Esophagus squamous epithelium (tissue), 5 donors: ENCODE measurements at places on chromosomes 5 and 9. TPM values are rescaled to one million over a fixed set of nuclear protein-coding genes. Genes with fewer than 3 reads are reported as not detected.
A peak's percentile ranks its signal among the peaks of the same experiment; 100 is the strongest.

The SCGB3A2 gene
- total RNA-seq, result not detected

The COL23A1 gene
- not detected for total RNA-seq

The PWWP2A gene
- total RNA-seq, result 18.1 TPM

The PCDHA2 gene
- not detected for total RNA-seq

The PCDHGB1 gene
- total RNA-seq, result 0.29 TPM

The RNF224 gene
- total RNA-seq, result 5.2 TPM

GRCh38 chr5:178664141-178664540, 37.3 kb upstream of the CLK4 start:
- no peak overlapping the region for H3K4me3 ChIP-seq
- no peaks in the 10 kb centered on the region for H3K36me3 ChIP-seq
- no peaks in the 10 kb centered on the region for H3K4me1 ChIP-seq
- no peak for DNase-seq
- H3K27ac ChIP-seq, result no peak overlapping the region

DNA sequence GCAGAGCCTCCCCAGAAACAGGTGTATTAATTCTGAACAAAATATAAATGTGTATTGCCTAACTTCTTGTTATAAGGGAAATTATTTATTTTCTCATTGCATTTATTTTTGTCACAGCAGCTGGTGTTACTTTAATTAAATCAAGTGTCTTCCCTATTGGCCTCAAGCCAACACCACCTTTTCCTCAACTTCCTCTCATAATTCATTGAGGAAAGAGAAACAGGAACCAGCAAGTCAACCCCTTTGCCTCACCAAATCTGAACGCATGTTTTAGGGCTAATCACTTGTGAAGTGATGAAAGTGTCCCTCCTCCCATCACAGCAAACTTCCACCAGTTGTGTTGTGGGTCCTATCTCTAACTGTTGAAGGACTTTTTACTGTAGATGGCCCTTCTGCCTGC, 73.1 kb downstream of the DIRAS2 start:
- no peaks in the 10 kb centered on the region for H3K4me1 ChIP-seq
- H3K4me3 ChIP-seq, result no peak overlapping the region
- DNase-seq, result no peak
- no peaks in the 10 kb centered on the region for H3K36me3 ChIP-seq
- H3K27me3 ChIP-seq, result no peaks in the 10 kb centered on the region
- no peak overlapping the region for H3K27ac ChIP-seq

DNA sequence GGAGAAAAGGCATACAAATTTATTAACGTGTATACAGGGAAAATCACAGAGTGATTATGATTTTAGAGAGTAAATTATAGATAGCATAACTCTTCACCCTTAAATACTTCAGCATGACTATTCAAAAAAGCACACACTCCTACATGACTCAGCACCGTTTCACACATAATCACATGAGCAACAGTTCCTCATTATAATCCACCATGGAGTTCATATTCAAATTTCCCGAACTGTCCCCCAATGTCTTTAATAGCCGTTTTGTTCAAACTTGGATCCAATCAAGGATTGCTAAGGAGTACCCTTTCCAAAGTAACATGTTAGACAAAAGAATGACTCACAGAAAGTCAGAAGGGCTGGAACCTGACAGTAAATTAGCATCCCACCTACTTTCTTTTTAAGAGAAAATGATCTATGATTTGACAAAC, 32.1 kb downstream of the RAPGEF1 start:
- no peaks in the 10 kb centered on the region for H3K27me3 ChIP-seq
- peak overlapping the region; percentile 79 for H3K27ac ChIP-seq
- no peaks in the 10 kb centered on the region for H3K36me3 ChIP-seq
- peaks cover 98% of the 10 kb centered on the region for H3K4me1 ChIP-seq

- no peaks in the 10 kb centered on the region for H3K36me3 ChIP-seq
Measured at GRCh38 chr5:161105525-161105924, 253.5 kb upstream of the ATP10B start.

GRCh38 chr5:71832812-71833715, 114.0 kb downstream of the CARTPT start:
- H3K27ac ChIP-seq, result no peak overlapping the region
- DNase-seq, result no peak
- no peak overlapping the region for H3K4me3 ChIP-seq
- H3K4me1 ChIP-seq, result no peaks in the 10 kb centered on the region

- DNase-seq, result no peak
- peaks cover 5% of the 10 kb centered on the region for H3K27me3 ChIP-seq
- no peaks in the 10 kb centered on the region for H3K36me3 ChIP-seq
- no peak overlapping the region for H3K4me3 ChIP-seq
- no peak overlapping the region for H3K27ac ChIP-seq
Measured at GRCh38 chr5:50958852-50959457, 292.5 kb downstream of the PARP8 start.

GRCh38 chr5:55304584-55304983, 2.9 kb downstream of the DHX29 start:
- H3K27me3 ChIP-seq, result no peaks in the 10 kb centered on the region
- peaks cover 54% of the 10 kb centered on the region for H3K4me1 ChIP-seq
- no peak for DNase-seq
- H3K27ac ChIP-seq, result no peak overlapping the region
- H3K4me3 ChIP-seq, result no peak overlapping the region

DNA sequence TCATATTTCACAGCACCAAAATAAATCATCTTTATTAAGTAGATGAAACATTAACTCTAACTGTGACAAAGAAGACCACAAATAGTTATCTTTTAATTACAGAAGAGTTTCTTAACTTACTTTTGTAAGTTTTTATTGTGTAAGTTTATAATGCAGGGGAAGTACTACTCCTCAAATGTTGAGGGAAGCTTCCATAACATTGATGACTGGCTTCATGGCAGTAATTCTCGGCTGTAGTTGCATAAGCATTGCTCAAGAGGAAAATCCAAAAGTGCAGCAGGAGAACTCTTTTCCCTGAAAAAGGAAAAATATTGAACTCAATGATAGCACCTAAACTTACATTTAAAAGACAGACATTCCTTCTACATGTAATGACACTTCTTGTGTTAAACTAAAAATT, 4.6 kb downstream of the TSLP start:
- no peak overlapping the region for H3K4me3 ChIP-seq
- H3K27ac ChIP-seq, result peak overlapping the region; percentile 40
- no peak for DNase-seq
- no peaks in the 10 kb centered on the region for H3K36me3 ChIP-seq
- peaks cover 36% of the 10 kb centered on the region for H3K4me1 ChIP-seq

DNA sequence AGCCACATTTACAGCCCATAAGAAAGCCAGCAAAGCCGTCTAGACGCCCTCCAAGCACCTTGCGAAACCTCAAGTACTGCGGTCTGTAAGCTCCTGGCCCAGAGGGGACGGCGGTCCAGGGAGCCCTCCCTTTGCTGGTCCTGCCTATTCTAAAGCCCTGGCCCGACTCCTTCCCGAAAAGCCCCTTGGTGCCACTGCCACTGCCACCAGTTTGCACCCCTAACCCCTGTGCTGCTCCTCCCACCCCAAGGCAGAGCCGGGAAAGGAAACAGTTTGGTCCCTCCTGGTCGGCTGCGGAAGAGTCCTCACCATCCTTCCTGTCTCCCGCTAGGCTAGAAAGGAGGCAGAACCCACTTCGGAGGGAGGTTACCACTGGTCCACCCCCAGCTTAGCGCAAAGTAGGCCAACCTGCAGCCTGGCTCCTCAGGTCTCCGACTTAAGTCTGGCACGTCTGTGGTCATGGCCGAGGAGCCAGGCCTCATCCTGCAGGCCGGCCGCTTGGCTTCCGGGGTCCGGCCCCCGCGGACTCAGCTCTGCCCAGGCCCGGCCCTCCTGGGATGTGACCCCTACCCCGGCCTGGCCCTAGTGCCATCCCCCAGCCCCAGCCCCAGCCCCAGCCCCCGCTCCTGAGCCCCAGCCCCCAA, 916 bp downstream of the TOR1A start:
- peak overlapping the region; percentile 97 for H3K4me3 ChIP-seq
- H3K27ac ChIP-seq, result peak overlapping the region; percentile 90
- no peak for DNase-seq
- H3K4me1 ChIP-seq, result peaks cover 12% of the 10 kb centered on the region
- no peaks in the 10 kb centered on the region for H3K27me3 ChIP-seq

DNA sequence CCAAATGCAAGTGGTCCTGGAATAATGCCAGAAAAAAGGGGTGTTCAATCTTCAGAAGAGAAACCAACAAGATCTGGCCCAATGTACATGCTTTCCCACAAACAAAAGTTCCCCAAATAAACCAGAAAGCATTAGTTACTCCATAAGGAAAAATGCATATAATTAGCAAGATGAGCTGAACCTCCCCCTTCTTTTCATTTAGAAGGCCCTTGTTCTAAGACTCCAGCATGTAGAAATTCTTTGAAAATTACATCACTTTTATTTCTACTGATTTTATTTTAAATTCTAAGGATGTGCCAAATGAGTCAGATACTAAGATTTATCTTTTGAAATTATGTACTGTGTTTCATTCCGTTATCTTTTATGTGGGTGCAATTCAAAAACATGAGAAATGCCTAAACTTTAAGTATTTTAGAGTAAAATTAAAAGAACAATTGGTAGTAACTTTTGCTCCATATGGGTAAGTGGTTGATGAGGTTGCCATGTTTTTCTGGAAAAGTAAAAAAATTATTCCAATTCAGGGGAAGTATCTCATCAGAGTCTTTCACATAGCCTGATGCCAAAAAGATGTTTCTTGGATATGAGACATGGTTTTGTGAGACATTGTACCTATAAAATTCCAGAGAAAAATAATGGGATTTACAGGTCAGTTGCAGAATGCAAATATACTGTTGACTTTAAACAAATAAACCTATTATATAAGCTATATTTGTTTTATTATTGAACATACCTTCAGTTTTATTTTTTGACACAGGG, 106.5 kb upstream of the CCDC112 start:
- H3K4me3 ChIP-seq, result no peak overlapping the region
- H3K4me1 ChIP-seq, result no peaks in the 10 kb centered on the region
- DNase-seq, result no peak
- no peaks in the 10 kb centered on the region for H3K36me3 ChIP-seq
- H3K27ac ChIP-seq, result no peak overlapping the region
- H3K27me3 ChIP-seq, result no peaks in the 10 kb centered on the region

DNA sequence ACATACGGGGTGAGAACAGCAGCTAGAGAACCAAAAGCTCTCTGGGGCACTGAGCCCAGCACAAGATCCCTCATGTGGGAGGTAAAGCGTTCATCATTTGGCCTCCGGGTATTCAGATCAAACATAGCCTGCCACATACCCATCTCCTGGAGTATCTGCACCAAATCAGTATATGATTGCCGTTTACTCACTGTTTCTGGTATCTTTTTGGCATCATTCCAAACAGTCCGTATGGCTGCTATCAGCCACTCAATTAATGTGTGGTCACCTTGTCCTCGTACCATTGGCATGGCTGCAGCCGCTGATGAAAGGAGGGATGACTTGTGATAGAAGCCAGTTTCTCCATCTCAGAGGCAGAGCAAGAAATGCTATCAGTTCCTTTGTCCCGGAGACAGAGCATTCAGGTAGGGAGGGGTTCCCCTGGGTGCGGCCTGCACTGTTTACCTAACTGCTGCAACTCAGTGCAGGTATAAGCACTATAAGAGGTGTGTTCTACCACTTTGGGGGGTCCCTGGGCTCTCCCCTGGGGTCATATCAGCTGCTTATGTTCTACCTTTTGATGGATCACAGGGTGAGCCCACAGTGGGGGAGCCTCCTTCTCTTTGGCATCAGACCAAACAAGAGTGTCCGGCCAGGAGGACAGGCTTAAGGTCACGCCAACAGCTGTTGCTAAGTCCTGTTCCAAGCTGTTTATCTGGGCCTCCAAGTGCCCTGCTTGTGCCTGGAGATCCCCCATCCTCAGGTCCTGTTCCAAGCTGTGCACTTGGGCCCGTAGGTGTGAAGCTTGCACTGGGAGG, 9.4 kb downstream of the DMAC1 start:
- H3K27ac ChIP-seq, result no peak overlapping the region
- no peaks in the 10 kb centered on the region for H3K27me3 ChIP-seq

- no peaks in the 10 kb centered on the region for H3K27me3 ChIP-seq
- H3K4me3 ChIP-seq, result no peak overlapping the region
- H3K27ac ChIP-seq, result no peak overlapping the region
- H3K4me1 ChIP-seq, result no peaks in the 10 kb centered on the region
- H3K36me3 ChIP-seq, result no peaks in the 10 kb centered on the region
- no peak for DNase-seq
Measured at GRCh38 chr9:108618906-108619550, 236.8 kb downstream of the ACTL7B start.

- DNase-seq, result no peak
- H3K4me3 ChIP-seq, result no peak overlapping the region
- H3K4me1 ChIP-seq, result no peaks in the 10 kb centered on the region
- no peak overlapping the region for H3K27ac ChIP-seq
Measured at GRCh38 chr5:81761270-81761669, 10.4 kb upstream of the SSBP2 start.

DNA sequence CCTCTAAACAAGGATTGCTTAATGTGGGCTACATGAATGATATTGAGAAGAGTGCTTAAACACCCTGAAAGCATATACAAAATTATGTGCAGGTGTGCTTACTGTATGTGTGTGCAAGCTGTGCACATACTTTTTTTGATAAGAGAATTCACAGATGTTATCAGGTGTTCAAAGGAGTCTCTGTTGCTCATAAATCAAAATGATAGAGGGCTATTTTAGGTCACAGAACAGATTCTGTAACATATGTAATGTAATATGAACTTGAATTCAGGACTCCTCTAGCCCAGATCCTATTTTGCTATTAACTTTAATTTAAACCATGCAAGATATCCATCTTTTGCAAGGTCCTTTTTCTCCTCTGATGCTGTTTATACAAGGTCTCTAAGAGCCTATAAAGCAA, 38.2 kb downstream of the CCDC192 start:
- no peak overlapping the region for H3K4me3 ChIP-seq
- H3K27ac ChIP-seq, result no peak overlapping the region
- no peak for DNase-seq
- H3K27me3 ChIP-seq, result no peaks in the 10 kb centered on the region

DNA sequence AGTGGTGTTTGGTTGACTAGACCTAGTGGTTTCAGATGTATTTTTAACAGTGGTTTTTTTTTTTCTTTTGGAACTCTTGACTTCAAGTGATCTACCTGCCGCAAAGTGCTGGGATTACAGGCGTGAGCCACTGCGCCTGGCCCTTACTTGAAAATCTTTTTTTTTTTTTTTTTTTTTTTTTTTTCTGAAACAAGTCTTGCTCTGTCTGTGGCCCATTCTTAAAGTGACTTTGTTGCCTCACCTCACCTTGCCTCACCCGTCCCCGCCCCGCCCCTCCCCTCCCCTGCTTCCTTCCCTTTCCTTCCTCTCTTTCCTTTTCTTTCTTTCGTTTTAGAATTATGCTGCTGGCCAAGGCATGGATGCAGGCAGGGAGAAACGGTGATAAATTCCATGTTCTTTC, 26.0 kb downstream of the GPBP1 start:
- H3K36me3 ChIP-seq, result no peaks in the 10 kb centered on the region
- no peaks in the 10 kb centered on the region for H3K4me1 ChIP-seq
- no peaks in the 10 kb centered on the region for H3K27me3 ChIP-seq
- H3K27ac ChIP-seq, result peak overlapping the region; percentile 55
